Kidney (tissue), 22 donors: ENCODE measurements at places on chromosomes 7 and 10. TPM values are rescaled to one million over a fixed set of nuclear protein-coding genes. Genes with fewer than 3 reads are reported as not detected.
A peak's percentile ranks its signal among the peaks of the same experiment; 100 is the strongest.

DNA sequence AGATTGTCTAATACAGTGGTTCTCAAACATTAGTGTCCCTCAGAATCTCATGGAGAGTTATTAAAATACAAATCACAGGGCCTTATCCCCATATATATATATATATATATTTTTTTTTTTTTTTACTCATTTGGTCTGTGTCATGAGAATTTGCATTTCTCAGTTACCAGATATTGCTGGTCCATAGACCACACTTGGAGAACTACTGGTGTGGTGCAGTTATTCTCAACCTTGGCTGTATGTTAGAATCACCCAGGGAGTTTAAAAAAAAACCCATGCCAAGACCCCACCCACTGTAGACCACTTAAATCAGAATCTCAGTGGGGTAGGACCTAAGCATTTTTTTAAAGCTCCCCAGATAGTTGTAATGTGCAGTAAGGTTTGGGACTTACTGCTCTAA, 179.9 kb downstream of the AUTS2 start:
- DNase-seq: no peak
- H3K27ac ChIP-seq: no peak overlapping the region
- H3K4me1 ChIP-seq: peaks cover 3% of the 10 kb centered on the region
- no peak overlapping the region for H3K4me3 ChIP-seq
- no peaks in the 10 kb centered on the region for H3K27me3 ChIP-seq

The ATE1 gene
- total RNA-seq: 31.0 TPM

- peaks cover 38% of the 10 kb centered on the region for H3K4me1 ChIP-seq
- no peaks in the 10 kb centered on the region for H3K36me3 ChIP-seq
- H3K27me3 ChIP-seq: no peaks in the 10 kb centered on the region
- no peak overlapping the region for H3K4me3 ChIP-seq
- peak overlapping the region; percentile 29 for H3K27ac ChIP-seq
Measured at GRCh38 chr7:826230-826917, 5.9 kb upstream of the SUN1 start.

The SUFU gene
- 18.9 TPM for total RNA-seq

- H3K27me3 ChIP-seq: no peaks in the 10 kb centered on the region
- no peaks in the 10 kb centered on the region for H3K36me3 ChIP-seq
- H3K4me1 ChIP-seq: no peaks in the 10 kb centered on the region
- no peak for DNase-seq
- no peak overlapping the region for H3K4me3 ChIP-seq
Measured at GRCh38 chr7:94059746-94060145, 55.6 kb upstream of the BET1 start.

GRCh38 chr7:101940830-101941229, 123.4 kb downstream of the CUX1 start:
- DNase-seq: peak; percentile 89
- H3K4me1 ChIP-seq: peaks cover 33% of the 10 kb centered on the region
- no peak overlapping the region for H3K4me3 ChIP-seq
- no peaks in the 10 kb centered on the region for H3K36me3 ChIP-seq
- peak overlapping the region; percentile 57 for H3K27ac ChIP-seq
- no peaks in the 10 kb centered on the region for H3K27me3 ChIP-seq

The STOX1 gene
- total RNA-seq: 1.5 TPM
